ENCODE measurements at places on chromosomes 2 and 18.

DNA sequence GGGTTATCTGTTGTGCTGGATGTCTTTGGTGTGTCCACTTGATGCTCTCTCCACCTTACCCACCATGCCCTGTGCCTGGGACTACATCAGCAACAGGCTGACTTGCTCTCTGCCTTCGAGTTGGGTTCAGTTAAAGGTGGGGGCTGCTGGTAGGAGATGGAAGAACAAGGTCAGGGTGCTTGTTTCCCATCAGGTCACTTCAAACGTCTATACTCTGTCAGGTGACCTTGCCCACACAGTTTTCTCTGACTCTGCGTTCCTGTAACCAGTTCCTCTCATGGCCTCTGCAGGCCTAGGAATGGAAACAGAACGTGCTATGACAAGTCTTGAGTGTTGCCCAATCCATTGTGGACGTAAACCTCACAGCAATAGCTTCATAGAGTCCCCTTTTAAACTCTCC lies 38.4 kb upstream of the PAPOLG start:
- no peaks in the 10 kb centered on the region for H3K4me1 ChIP-seq
- no peak overlapping the region for H3K27ac ChIP-seq
- H3K27me3 ChIP-seq, result no peaks in the 10 kb centered on the region
- no peak for DNase-seq
- H3K36me3 ChIP-seq, result no peaks in the 10 kb centered on the region

DNA sequence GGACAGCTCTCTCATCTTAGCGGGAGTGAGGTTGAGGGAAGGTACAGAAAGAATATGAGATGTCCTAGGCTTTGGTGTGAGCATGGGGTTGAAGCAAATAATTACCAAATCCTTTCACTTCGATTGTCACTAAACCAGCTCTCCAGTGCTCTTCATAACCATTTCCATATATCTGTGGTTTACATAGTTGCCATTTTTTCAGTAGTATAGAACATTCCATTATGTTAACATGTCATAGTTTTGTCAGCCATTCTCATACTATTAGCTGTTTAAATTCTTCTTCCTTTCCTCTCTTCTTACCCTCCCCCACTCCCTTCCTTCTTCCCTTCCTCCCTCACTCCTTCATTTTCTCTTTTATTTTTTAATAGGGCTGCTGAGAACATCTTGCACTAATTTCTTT lies 205.9 kb downstream of the BABAM2 start:
- no peak for DNase-seq
- H3K36me3 ChIP-seq, result no peaks in the 10 kb centered on the region
- H3K4me3 ChIP-seq, result no peak overlapping the region
- no peaks in the 10 kb centered on the region for H3K4me1 ChIP-seq
- H3K27me3 ChIP-seq, result no peaks in the 10 kb centered on the region

- H3K4me3 ChIP-seq, result no peak overlapping the region
- no peak overlapping the region for H3K27ac ChIP-seq
- DNase-seq, result no peak
- H3K4me1 ChIP-seq, result peaks cover 17% of the 10 kb centered on the region
- no peaks in the 10 kb centered on the region for H3K27me3 ChIP-seq
- H3K36me3 ChIP-seq, result no peaks in the 10 kb centered on the region
Measured at GRCh38 chr2:59461127-59461526, 1092.3 kb downstream of the BCL11A start.

- no peaks in the 10 kb centered on the region for H3K4me1 ChIP-seq
- no peak overlapping the region for H3K27ac ChIP-seq
- no peak for DNase-seq
- H3K27me3 ChIP-seq, result peaks cover 12% of the 10 kb centered on the region
- H3K36me3 ChIP-seq, result no peaks in the 10 kb centered on the region
Measured at GRCh38 chr2:118973542-118973951, 31.6 kb downstream of the MARCO start.

DNA sequence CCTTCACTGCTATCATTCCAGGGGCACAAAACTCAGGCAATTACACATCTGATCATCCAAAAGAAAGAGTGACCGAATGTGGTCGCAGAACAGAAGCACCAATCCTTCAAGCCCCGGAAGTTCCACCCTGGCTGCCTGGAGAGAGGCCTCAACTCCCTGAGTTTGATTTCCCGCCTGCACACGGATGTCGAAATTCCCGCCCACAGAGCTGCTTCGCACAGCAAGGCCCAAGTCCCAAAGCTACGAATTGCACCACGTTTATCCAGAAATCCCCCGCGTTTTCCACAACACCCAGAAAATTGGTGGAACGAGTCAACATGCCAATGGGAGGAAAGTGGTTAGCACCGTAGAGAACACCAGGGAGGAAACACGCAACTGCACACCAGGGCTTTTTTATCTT lies 445.4 kb downstream of the EIPR1 start:
- DNase-seq, result no peak
- no peaks in the 10 kb centered on the region for H3K36me3 ChIP-seq
- no peaks in the 10 kb centered on the region for H3K4me1 ChIP-seq
- no peak overlapping the region for H3K27ac ChIP-seq
- no peak overlapping the region for H3K4me3 ChIP-seq
- no peaks in the 10 kb centered on the region for H3K27me3 ChIP-seq

DNA sequence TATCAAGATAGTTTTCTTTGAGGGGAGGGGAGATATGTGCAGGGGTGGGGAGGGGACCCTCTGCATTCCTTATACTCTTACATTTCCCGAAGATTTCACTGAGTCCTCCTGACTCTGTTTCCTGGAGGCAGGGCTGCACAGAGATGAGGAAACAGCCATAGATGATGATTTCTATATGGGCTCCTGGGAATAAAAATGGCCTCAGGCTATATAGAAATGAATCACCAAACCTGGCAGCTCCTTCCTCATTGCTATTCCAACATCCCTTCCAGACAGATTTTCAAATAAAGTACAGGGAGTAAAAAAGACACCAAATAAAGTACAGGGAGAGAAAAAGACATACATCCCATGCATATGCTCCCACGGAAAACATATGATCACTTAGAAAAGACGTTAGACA lies 474.8 kb upstream of the RAB6C start:
- DNase-seq, result no peak
- H3K4me3 ChIP-seq, result no peak overlapping the region
- H3K36me3 ChIP-seq, result no peaks in the 10 kb centered on the region
- H3K27ac ChIP-seq, result no peak overlapping the region
- H3K27me3 ChIP-seq, result no peaks in the 10 kb centered on the region

DNA sequence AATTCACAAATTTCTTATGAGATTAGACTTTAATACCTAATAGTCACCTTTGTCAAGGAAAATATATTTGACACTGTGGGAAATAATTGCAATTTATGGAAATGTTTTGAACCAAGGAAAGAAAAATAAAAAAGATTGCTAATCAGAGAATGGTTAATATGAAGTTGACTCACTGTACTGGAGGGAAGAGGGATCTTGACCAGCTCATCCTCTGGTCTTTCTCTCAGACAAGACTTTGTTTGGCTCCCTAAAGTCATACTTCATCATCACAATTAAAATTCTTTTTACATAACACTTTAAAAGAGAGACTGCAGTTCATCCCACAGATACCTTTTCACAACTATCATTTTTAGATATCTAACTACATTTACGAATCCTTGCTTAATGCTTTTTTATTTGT lies 538.5 kb upstream of the ZEB2 start:
- peaks cover 10% of the 10 kb centered on the region for H3K4me1 ChIP-seq
- no peaks in the 10 kb centered on the region for H3K36me3 ChIP-seq
- no peaks in the 10 kb centered on the region for H3K27me3 ChIP-seq
- H3K27ac ChIP-seq, result no peak overlapping the region

DNA sequence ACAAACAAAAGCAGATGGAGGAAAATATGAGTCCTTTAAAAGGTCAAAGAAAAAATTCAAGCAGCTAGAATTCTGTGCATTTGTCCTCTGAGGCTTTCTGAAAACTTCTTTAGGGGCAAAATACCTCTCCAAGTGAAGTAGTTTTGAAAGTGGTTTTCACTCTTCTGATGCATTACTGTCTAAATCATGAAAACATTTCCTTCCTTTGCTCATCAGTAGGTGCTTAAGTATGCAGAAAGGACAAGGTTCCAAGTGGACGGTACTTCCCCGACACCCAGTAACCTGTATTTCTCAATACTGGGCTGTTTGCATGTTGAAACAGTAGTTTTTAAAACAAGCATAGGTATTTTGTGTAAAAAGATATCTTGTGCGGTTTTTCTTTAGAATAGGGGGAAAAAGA lies 189.1 kb upstream of the ERBB4 start:
- no peak for DNase-seq
- H3K27ac ChIP-seq, result no peak overlapping the region
- no peaks in the 10 kb centered on the region for H3K4me1 ChIP-seq
- no peaks in the 10 kb centered on the region for H3K36me3 ChIP-seq
- H3K27me3 ChIP-seq, result no peaks in the 10 kb centered on the region
- no peak overlapping the region for H3K4me3 ChIP-seq

GRCh38 chr2:99754210-99754609 lies 264.4 kb upstream of the REV1 start:
- H3K4me1 ChIP-seq, result no peaks in the 10 kb centered on the region
- no peak overlapping the region for H3K27ac ChIP-seq
- H3K4me3 ChIP-seq, result no peak overlapping the region
- DNase-seq, result no peak
- no peaks in the 10 kb centered on the region for H3K27me3 ChIP-seq

DNA sequence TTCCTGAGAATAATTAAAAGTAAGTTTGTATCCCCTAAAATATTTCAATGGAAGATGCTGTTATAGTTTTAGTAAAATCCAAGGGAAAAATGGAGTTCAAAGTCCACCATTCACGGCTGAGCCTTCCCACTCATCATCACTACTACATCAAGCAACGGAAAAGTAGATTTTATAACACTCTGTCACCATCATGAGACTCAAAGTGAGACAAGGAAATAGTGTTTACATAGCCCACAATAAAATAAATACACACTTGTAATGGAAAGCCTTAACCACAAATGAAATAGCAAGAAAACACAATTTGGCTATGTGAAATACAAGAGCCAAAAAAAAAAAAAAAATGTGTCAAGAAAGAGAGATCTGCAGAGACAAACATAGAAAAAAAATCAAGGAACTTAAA lies 569.9 kb upstream of the REG3G start:
- no peak for DNase-seq
- no peaks in the 10 kb centered on the region for H3K27me3 ChIP-seq
- H3K4me3 ChIP-seq, result no peak overlapping the region
- H3K4me1 ChIP-seq, result no peaks in the 10 kb centered on the region
- no peaks in the 10 kb centered on the region for H3K36me3 ChIP-seq

- DNase-seq, result no peak
- no peak overlapping the region for H3K27ac ChIP-seq
- H3K36me3 ChIP-seq, result no peaks in the 10 kb centered on the region
- H3K4me1 ChIP-seq, result peaks cover 9% of the 10 kb centered on the region
- no peaks in the 10 kb centered on the region for H3K27me3 ChIP-seq
- H3K4me3 ChIP-seq, result no peak overlapping the region
Measured at GRCh38 chr18:77052297-77052982, 80.1 kb downstream of the MBP start.

DNA sequence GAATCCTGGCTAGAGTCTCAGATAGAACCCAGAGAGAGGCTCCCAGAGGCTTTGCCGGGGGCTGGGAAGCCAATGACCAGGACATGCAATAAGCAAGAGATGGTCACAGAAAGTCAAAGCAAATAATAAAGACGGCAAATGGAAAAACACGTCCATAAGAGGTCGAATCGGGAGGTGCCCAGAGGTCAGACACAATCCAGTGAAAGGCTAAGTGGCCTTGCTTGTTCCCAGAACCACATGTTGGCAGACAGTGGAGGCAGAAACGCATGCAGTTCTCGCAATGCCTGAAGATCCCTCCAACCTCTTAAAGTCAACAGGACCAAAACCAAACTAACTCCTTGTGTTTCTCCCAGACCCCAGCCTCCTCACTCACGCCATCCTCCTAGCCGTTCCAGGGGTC lies 3.0 kb downstream of the CYB5A start:
- H3K36me3 ChIP-seq, result no peaks in the 10 kb centered on the region
- no peak overlapping the region for H3K27ac ChIP-seq
- H3K4me1 ChIP-seq, result peaks cover 41% of the 10 kb centered on the region
- H3K4me3 ChIP-seq, result no peak overlapping the region
- no peaks in the 10 kb centered on the region for H3K27me3 ChIP-seq
- DNase-seq, result no peak

- H3K36me3 ChIP-seq, result no peaks in the 10 kb centered on the region
- H3K27ac ChIP-seq, result no peak overlapping the region
- H3K27me3 ChIP-seq, result no peaks in the 10 kb centered on the region
- H3K4me1 ChIP-seq, result peaks cover 54% of the 10 kb centered on the region
- no peak for DNase-seq
Measured at GRCh38 chr2:152405206-152406118, 70.5 kb downstream of the FMNL2 start.

DNA sequence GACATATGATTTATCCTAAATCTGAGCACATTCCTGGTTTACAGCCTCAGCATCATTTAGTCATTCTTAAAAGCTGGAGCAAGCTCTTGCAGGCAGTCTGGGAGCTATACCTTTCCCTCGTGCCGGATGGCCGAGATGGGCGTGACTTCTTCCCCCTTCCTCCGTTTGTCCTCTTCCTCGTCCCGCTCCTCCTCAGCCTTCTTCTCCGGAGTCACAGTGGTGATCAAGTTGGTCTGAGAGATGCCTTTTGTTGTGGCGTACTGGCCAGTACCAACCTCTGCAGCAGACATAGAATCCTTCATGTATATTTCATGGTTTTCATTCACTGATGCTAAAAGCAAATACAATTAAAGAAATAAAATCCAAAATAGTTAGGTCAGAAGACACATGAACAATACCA lies 124.1 kb upstream of the ZBTB14 start:
- H3K4me3 ChIP-seq, result no peak overlapping the region
- no peaks in the 10 kb centered on the region for H3K36me3 ChIP-seq
- peaks cover 4% of the 10 kb centered on the region for H3K4me1 ChIP-seq
- H3K27me3 ChIP-seq, result no peaks in the 10 kb centered on the region
- no peak for DNase-seq

GRCh38 chr2:235358981-235359471 lies 134.8 kb upstream of the AGAP1 start:
- H3K27ac ChIP-seq, result no peak overlapping the region
- no peaks in the 10 kb centered on the region for H3K4me1 ChIP-seq
- no peaks in the 10 kb centered on the region for H3K36me3 ChIP-seq
- no peak for DNase-seq
- no peak overlapping the region for H3K4me3 ChIP-seq

- DNase-seq, result no peak
- no peak overlapping the region for H3K27ac ChIP-seq
- H3K27me3 ChIP-seq, result no peaks in the 10 kb centered on the region
- no peak overlapping the region for H3K4me3 ChIP-seq
Measured at GRCh38 chr2:13390676-13391075, 673.9 kb downstream of the TRIB2 start.

GRCh38 chr2:2667690-2668089 lies 336.6 kb upstream of the MYT1L start:
- H3K4me3 ChIP-seq, result no peak overlapping the region
- no peak overlapping the region for H3K27ac ChIP-seq
- no peaks in the 10 kb centered on the region for H3K27me3 ChIP-seq
- DNase-seq, result no peak
- H3K4me1 ChIP-seq, result no peaks in the 10 kb centered on the region

GRCh38 chr2:232659359-232659758 lies 26.0 kb downstream of the EFHD1 start:
- H3K27ac ChIP-seq, result no peak overlapping the region
- no peaks in the 10 kb centered on the region for H3K36me3 ChIP-seq
- H3K4me3 ChIP-seq, result no peak overlapping the region
- H3K27me3 ChIP-seq, result no peaks in the 10 kb centered on the region
- H3K4me1 ChIP-seq, result no peaks in the 10 kb centered on the region
